Left hindlimb (tissue), 1 donor: ENCODE measurements at places on chromosomes 13 and 19.

- DNase-seq = no peak
These were observed 30.8 kb upstream of the RFC3 start for GRCh38 chr13:33787051-33787591.

DNA sequence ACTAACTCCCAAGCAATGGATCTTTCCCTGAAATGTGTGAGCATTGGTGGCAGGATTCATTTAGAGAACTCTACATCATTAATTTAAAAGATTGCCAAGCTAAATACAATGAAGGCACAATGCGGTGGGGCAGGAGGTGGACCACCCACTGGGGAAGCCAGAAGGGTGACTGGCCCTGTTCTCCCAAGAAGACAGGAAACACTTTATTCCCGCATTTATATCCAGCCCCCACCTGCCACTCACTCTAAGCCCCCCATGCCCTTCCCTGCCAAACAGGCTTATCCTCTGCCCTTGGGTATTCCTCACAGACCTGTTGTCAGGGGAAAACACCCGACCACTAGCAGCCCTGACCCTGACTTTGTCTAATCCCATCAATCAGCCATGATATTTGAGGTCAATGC is 189.1 kb upstream of the UBL3 start:
- no peak for DNase-seq

- no peak for DNase-seq
These were observed 36.1 kb downstream of the ZNF787 start for GRCh38 chr19:56084835-56085536.

- DNase-seq = no peak
These were observed 4.5 kb upstream of the ELAVL3 start for GRCh38 chr19:11485245-11485837.

DNA sequence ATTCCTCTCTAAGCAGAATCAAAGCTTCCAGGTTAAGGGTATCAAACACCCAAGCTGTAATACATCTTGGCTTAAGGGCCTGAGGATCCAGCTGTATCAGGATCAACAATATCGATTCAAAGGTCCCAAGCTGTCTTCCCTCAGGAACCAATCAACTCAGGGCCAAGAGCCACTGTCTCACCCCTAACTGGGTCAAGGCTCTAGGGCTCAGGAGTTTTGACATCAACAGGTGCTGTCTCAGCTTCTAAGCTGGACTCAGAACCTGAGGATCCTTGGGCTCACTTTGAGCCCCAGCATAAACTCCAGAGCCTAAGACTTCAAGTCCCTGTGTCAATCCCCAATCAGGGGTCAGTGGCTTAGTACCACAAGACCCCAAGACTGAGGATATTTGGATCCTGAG is 917 bp downstream of the FBXW9 start:
- DNase-seq = no peak

- DNase-seq = no peak
These were observed 41.8 kb downstream of the EFNB2 start for GRCh38 chr13:106493533-106494220.

GRCh38 chr13:34349091-34349722 is 531.3 kb downstream of the RFC3 start:
- DNase-seq = peak; percentile 83

- no peak for DNase-seq
These were observed 41.5 kb downstream of the ZNF682 start for GRCh38 chr19:19997656-19998268.

- peak; percentile 42 for DNase-seq
These were observed at the start of gene HTR2A for GRCh38 chr13:46896341-46897137. Gene HTR2A, minus strand, starts transcription at chr13:46897053. Its CDS starts 1,147 bp downstream, at chr13:46895906.

DNA sequence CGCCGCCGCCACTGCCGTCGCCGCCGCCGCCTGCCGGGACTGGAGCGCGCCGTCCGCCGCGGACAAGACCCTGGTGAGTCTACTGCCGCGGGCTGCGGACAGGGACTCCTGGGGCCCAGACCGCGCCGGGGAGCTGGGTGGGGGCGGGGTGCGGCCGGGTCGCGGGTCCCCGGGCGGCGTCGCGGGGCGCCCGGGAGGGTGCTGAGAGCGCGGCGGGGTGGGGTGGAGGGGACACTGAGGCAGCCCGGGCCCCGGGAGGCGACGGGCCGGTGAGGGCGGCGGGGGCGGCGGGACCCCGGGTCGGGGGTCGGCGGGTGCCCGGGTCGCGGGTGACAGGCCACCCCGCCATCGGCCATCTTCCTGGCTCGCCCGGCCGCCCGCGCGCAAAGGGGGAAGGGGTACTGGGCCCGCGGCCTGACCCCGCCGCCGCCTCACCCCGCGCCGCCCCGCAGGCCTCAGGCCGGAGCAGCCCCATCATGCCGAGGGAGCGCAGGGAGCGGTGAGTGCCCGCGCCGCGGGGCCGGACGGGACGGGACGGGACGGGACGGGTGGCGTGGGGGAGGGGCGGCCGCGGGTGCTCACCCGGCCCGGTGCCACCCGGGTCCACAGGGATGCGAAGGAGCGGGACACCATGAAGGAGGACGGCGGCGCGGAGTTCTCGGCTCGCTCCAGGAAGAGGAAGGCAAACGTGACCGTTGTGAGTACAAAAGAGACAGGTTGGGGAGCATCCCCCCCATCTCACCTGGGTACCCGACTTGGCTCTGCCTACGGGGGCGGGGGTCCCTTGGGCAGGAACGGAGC is 489 bp downstream of the CCNE1 start:
- DNase-seq = peak; percentile 39

GRCh38 chr19:33110137-33110910 is 21.6 kb upstream of the WDR88 start:
- DNase-seq = no peak

GRCh38 chr13:49300739-49301589 is 53.2 kb downstream of the CDADC1 start:
- DNase-seq = peak; percentile 72

DNA sequence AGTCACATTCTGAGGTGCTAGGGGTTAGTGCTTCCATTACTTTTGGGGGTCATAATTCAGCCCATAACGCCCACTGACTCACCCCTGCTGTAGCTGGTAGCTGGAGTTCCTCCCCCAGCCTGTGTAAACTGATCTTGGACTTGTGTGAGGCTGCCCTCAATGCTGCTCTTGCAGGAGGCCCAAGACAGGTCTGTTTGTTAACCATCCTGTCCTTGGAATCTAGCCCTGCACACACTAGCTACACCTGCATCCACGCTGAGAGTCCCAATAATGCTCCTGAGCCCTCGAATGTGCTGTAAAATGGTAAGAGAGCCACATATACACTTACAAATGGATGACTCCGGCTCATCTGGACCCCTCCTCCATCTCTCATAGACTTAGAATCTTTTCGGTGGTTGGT is 9.6 kb downstream of the LRCH1 start:
- no peak for DNase-seq

DNA sequence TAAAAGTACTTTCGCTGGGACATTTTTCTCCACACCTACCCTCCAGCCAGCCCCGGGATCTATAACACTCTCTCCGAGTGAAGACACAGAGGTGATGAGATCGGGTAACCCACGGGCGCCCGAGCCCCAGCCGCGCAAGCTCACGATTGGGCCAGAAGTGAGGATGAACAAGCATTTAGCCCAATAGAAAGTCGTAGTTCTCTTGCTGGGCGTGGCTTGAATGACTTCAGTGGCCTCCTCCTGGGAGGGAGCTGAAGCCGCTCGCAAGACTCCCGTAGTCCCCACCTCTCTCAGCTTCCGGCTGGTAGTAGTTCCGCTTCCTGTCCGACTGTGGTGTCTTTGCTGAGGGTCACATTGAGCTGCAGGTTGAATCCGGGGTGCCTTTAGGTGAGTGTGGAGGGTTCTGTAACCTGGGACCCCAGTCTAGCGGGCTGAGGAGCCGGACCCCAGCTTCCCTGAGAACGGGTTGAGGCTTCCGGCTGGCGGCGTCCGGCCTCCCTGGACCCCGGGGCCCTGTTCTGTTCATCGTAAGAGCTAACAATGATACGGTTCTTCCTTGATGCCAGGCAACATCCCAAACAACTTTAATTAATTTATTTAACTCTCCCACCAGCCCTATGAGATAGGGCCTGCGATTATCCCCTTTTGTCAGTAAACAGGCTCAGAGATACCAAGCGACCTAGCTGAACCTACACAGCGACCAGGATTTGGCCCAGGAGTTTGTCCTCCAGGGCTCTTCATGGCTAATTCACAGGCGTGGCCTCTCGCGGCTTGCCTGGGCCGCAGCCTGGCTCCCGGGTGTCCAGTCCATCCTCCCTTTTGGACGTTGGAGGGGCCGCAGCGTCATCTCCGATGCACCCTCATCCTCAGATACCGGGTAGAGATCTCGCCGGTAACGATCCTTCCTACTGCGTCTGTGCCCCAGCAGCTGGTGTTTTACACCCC is at the start of gene COX6B1:
Gene COX6B1 (plus strand): TSS at position 307 of the 945 bp plus-strand sequence. CDS start 2,921 bp downstream, outside the sequence.
- DNase-seq = peak; percentile 94

GRCh38 chr19:42366673-42367072 is 23.4 kb downstream of the CNFN start:
- DNase-seq = peak; percentile 56

GRCh38 chr19:28980236-28980868 is 232.6 kb downstream of the UQCRFS1 start:
- no peak for DNase-seq

DNA sequence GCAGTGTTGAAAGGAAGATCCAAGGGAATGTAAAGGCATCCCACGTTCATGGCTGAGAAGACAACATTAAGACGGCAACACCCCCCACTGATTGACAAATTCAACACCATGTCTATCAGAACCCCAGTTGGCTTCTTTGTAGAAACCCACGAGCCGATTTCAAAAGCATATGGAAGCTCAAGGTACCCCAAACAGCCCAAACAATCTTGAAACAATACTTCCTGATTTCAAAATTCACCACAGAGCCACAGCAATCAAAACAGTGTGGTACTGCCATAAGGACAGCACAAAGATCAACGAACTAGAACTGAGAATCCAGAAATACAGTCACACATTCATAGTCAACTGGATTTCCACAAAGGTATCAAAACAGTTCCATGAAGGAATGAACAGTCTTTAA is 6.2 kb downstream of the MIER2 start:
- DNase-seq = no peak

DNA sequence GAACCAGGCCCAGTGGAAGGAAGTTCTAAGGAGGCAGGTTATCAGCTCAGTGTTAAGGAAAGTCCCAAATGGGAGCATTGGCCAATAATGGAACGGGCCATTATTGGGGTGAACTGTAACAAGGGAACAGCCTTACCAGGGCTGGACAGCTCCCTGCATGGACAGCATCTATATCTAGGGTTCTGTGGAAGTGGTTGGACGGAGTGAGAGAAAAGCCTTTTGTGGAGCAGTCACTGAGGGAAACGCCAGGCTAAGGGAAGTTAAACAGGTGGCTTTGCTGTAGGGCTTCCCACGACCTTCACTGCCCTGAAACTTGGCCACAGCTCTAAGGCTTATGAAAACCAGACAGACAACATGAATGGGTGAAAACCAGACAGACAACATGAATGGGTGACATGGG is 17.0 kb downstream of the POU2F2 start:
- DNase-seq = no peak

- no peak for DNase-seq
These were observed 113.5 kb downstream of the COL4A2 start for GRCh38 chr13:110420626-110421025.

DNA sequence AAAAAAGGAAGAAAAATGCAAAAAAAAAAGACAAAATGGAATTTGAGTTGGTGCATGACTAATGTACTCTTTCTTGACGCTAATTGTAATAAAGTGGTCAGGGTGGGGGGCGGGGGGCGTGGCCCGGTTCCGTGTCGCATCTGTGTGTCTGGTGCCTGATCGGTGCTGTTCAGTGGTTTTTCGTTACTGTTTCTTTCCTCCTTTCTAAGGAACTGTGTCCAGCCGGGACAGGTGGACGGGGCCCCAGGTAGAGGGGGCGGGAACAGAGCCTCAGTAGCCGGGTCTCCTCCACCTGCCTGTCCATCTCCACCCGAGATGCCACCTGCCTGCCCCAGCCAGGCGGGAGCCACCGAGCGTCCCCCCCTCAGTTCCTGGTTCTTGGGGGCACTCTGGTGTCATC is 26.3 kb downstream of the ONECUT3 start:
- no peak for DNase-seq

DNA sequence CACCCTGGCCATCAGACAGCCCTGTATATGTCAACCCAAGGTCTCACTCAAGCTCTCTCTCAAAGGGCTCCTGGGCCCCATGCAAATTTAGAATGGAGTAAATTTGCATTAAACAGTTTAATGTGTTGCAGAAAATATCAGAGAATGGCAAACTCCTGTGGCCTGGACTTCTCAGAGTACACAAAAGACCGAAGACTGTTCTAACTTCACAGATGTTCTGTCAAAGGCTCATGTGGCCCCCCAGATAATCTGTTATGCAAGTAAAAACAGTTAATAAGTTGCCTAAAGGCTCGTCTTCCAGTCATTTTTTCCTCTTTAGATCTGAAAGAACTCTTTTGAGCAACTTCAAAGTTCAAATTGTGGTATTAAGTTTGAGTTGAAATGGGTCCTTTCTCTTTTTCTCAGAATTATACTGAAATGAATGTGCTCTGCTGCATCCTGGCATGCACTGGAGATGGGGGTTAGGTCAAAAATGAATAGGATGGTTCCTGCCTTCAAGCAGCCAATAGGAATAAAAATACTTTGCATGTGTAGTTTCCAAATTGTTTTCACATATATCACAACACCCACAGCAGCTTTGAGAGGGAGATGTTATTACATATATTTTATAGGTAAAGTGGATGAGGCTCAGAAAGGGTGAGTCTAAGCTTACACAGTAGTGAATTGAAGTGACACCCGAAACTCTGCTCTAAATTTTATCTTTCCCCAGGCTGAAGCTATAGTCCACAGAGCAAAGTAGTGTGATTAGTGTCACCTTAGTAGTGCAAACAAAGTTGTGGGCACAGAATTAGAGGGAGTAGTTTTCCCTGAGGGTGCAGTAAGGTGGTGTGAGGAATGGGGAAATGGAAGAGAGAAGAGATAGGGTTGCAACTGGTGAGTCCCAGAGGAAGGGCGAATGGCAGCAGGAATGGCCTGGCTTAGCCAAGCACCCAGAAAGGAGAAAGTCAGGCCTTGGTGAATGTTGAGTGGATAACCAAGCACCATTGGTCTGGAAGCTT is 205.0 kb upstream of the RFC3 start:
- no peak for DNase-seq

- DNase-seq = no peak
These were observed at the start of gene ATP7B for GRCh38 chr13:52010890-52011631. Gene ATP7B, minus strand, starts transcription at chr13:52011450. Its CDS starts 113 bp downstream, at chr13:52011337.

GRCh38 chr19:50492303-50493052 is 15.8 kb upstream of the GARIN5A start:
- no peak for DNase-seq

GRCh38 chr19:35750167-35750566 is 1.8 kb downstream of the LIN37 start:
- DNase-seq = no peak

GRCh38 chr13:110716247-110716515 is 2.7 kb downstream of the ING1 start:
- DNase-seq = no peak

- peak; percentile 49 for DNase-seq
These were observed 32.2 kb upstream of the ARGLU1 start for GRCh38 chr13:106599875-106600797.

GRCh38 chr19:42200116-42200715 is 17.3 kb downstream of the DEDD2 start:
- DNase-seq = no peak
